ENCODE measurements at places on chromosomes 7 and 10. TPM values are rescaled to one million over a fixed set of nuclear protein-coding genes. Genes with fewer than 3 reads are reported as not detected.

The LZTS2 gene
- 61.3 TPM for total RNA-seq

The LDB3 gene
- not detected for total RNA-seq

The HDAC9 gene
- total RNA-seq, result 1.9 TPM

The SERPINE1 gene
- 166 TPM for total RNA-seq

The PIP gene
- total RNA-seq, result not detected

The SLC18A3 gene
- not detected for total RNA-seq

The FEZF1 gene
- total RNA-seq, result not detected

The SHTN1 gene
- total RNA-seq, result 9.0 TPM

The OR2A12 gene
- not detected for total RNA-seq

The ITPRID1 gene
- not detected for total RNA-seq

The SHOC2 gene
- 19.3 TPM for total RNA-seq

The COMMD3 gene
- 27.4 TPM for total RNA-seq

The SPDYE6 gene
- total RNA-seq, result not detected

The EFCAB10 gene
- total RNA-seq, result 0.35 TPM

The SLC29A4 gene
- 1.3 TPM for total RNA-seq

The ADCYAP1R1 gene
- total RNA-seq, result not detected

The CYP3A5 gene
- total RNA-seq, result 1.9 TPM

The CALML5 gene
- total RNA-seq, result 36.7 TPM

The DRGX gene
- total RNA-seq, result not detected

The TUBB8 gene
- not detected for total RNA-seq

The ZNF800 gene
- total RNA-seq, result 12.7 TPM

The FAM25A gene
- total RNA-seq, result 20.3 TPM

The CYP3A4 gene
- total RNA-seq, result 0.14 TPM

The VPS50 gene
- total RNA-seq, result 11.8 TPM

The ARMC3 gene
- not detected for total RNA-seq

The GIMAP7 gene
- total RNA-seq, result not detected

The CNPY1 gene
- total RNA-seq, result not detected

The UNCX gene
- total RNA-seq, result not detected

The PPP1R3C gene
- 6.7 TPM for total RNA-seq

The ERVW-1 gene
- total RNA-seq, result not detected

The CYP17A1 gene
- total RNA-seq, result not detected

The SKIDA1 gene
- 0.21 TPM for total RNA-seq

The AGR3 gene
- total RNA-seq, result not detected

The RADIL gene
- 0.14 TPM for total RNA-seq

The PLEKHS1 gene
- not detected for total RNA-seq

The GIMAP6 gene
- total RNA-seq, result not detected

The NEUROD6 gene
- not detected for total RNA-seq

The TMEM213 gene
- total RNA-seq, result not detected
